ENCODE measurements at places on chromosomes 2 and 18. TPM values are rescaled to one million over a fixed set of nuclear protein-coding genes. Genes with fewer than 3 reads are reported as not detected.

GRCh38 chr2:38500283-38500634 lies 102.5 kb downstream of the HNRNPLL start:
- DNase-seq = no peak

DNA sequence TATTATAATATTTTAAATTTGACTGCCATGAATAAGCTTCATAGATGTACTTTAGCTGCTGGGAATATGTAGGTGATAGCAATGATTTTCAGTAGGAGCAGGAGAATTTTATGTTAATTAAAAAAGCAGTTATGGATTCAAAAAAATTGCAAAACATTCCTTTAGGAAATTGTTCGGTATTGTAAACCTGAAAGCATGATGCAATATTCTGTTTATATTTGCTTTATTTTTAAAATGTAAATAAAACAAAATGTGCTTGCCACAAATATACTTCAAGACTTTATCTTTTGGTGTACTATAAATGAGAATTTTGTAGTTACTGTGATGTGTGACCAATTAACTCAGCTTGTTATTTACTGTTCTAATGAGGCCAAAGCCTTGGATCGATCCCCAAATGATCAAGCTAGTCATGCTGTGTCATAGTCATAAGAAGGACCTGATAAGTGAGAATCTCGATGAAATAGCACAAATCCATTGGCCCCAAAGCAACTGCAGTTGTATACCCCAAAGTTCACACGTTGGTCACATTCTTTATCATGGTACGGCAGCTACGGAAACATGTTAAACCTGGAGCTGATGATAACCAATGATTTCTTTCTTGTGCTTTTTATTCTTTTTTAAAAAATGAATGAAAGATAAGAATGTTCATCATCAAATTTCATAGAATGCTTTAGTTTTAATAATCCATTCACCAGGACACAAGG lies 23.6 kb upstream of the ATIC start:
- DNase-seq = no peak

DNA sequence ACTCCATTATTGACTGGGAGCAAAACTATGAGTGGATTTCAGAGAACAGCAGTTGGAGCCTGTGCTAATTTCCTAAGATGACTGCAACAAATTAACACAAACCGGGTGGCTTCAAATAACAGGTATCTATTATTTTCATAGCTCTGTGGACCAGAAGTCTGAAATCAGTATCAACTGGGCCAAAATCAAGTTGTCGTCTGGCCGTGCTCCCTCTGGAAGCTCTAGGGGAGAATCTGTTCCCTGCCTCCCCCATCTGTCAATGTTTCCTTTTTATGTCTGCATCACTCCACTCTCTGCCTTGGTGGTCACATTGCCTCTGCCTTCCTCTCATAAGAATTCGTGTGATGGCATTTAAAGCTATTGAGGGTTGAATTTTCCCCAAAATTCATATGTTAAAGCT lies 269.8 kb downstream of the TMX3 start:
- no peak for DNase-seq

The PRSS56 gene
- not detected for total RNA-seq

DNA sequence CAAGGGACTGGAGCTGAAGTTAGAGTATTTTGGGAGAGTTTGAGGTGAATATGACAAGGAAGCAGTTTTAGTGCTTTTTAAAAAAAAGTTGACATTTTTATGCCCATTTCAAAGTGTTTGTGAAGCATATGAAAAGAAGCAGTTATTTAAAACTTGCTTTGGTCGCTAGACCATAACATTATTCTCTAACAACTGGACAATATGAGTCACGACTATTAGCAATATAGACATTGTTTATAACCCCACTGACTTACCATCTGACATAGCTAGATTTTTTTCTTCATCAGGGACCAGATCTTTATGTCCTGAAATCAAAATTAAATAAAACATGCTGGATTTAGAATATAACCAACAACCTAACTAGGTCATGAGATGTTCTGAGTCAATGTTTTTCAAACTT lies 22.6 kb upstream of the DYTN start:
- DNase-seq = no peak

DNA sequence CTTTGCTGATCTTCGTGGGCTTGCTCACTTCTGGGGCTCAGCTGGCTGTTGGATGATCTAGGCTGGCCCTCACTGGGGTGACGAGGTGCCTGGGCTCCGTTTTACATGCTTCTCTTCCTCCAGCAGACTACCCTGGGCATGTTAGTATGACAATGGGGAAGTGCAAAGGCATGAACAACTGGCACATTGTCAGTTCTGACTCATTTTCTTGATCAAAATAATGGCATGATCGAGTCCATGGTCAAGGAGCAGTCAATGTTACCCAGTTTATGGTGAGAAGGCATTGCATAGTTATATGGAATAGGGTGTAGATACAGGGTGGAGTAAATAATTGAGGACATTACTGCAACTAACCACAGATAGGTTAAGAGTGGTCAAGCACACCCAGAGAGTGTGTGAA lies 10.0 kb upstream of the UPP2 start:
- DNase-seq = no peak

DNA sequence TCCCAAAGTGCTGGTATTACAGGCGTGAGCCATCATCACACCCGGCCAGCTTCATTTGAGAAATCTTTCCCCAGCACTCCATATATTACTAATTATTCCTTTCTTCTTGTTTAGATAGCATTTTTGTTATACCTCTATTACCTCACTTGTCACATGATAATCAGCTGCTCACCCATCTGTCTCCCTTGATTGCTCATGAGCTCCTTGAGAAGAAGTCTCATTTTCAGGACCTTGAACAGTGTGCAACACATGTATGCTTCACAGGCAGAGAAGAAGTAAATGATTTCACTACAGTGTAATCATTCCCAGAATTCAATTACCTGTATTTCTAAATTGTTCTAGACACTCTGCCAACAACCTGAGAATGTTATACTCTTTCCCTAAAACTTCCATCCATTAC lies 6.2 kb downstream of the PAIP2B start:
- no peak for DNase-seq

- DNase-seq = no peak
Observed at GRCh38 chr2:174606336-174606735, 8.7 kb upstream of the WIPF1 start.

DNA sequence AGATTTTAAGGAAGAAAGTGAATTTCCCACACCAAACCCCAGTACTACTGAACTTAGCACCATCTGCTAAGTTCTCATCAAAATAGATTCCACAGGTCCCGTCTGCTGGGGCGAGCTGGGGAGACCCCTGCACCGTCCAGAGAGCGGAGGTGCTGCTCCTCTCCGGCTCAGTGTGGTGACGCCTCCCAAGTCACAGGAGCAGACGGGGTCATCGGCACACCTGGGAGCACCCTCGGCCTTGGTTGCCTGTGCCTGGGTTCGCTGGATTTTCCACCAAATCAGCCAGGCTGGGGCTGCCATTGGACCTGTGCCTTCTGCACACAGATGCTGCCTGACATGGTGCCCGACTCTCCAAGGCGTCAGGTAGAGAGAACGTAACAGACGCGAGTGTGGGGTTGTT lies 141.3 kb downstream of the PXDN start:
- DNase-seq = no peak

GRCh38 chr18:25813110-25813509 lies 277.3 kb downstream of the SS18 start:
- no peak for DNase-seq

GRCh38 chr2:42368817-42369531 lies 8.0 kb upstream of the COX7A2L start:
- DNase-seq = no peak

GRCh38 chr2:229714080-229714735 lies at the start of gene DNER:
TSS of gene DNER (minus strand) at chr2:229714555. CDS start at chr2:229714423, 132 bp downstream.
- peak; percentile 74 for DNase-seq

The CCDC74B gene
- total RNA-seq = 15.4 TPM

DNA sequence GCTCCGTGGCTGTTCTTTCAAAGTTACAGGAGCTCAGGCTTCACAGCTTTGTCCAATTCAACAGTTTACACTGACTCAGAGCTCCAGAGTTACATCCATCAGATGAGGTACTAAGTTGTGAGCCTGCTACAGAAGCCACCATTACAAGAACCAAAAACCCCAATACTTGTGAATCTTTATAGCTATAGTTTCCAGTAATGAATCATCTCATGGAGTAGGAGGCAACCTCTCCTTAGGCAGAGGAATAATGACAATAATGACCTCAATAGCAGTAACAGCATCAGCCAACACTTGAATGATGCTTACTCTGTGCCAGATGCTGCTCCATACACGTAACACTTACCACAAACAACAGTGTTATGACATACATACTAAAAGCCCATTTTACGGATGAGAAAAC lies 3.6 kb downstream of the ZC3H8 start:
- DNase-seq = no peak

DNA sequence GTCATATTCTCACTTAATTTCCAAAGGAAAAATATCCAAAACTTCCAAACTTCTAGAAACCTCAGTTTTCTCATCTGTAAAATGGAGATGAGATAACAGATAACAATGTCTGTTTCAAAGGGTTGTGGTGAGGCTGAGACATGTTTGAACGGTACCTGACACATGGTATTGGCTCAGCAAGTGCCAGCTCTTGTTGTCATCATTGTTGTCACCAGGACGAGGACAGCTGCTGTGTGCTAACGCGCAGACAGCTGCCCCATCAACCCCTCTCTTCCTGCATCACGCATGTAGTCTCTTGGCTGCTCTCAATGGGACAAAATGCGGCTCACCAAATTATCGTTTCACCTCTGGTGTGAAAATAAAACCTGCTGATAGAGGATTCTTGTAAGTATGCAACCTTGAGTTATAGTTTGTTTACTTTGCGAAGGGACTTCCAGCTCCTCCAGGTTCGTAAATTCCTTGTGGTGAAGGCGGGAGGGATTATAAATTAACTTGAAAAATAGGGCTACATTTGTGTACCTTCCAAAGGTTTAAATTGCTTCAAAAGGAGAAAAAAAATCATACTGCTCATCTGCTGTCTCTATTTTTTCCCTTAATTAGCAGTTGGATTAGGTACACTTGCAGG lies 605.4 kb downstream of the BCL11A start:
- no peak for DNase-seq

GRCh38 chr2:15652801-15653200 lies 61.1 kb downstream of the DDX1 start:
- DNase-seq = no peak

DNA sequence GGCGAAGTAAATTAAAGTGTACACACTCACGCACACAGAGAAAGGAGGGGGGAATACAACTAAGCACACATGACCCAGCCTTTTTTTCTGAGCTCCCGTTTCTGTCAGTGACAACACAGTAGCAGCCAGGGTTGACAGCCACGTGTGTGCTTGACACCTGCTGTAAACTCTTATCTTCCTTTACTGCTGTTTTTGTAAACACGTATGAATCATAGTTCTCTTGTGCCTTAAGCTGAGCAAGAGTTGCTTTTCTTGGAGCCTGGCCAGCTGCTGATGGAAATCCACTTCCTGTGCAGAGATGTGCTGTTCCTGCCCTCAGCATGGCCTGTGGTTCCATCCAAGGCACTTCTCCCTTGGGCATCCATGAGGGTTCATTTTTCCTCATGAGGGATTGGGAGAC lies 561.9 kb downstream of the GALR1 start:
- no peak for DNase-seq

- DNase-seq = no peak
Observed at GRCh38 chr2:181371782-181372645, 85.2 kb upstream of the ITGA4 start.

The MC4R gene
- total RNA-seq = not detected

The KCTD1 gene
- 163 TPM for total RNA-seq

DNA sequence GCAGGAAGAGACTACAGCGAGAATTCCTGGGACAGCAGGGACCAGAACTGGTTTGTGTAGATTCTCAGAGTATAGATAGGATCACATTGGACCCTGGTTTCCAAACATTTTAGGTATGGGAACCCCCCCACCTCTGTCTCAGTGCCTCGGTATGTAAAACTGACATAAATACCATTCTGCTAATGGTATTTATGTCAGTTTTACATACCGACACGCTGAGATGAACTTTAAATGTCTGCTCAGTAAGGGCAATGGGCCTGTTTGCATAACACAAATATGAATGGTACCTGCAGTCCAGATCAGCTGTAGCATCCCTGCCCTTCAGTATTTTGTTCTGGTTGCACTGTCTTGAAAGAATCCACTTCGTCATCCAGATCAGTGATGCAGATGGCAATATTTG lies 73.2 kb downstream of the WDSUB1 start:
- DNase-seq = no peak

The RNASEH1 gene
- total RNA-seq = 21.7 TPM
